T-helper 22 cell (primary cell): ENCODE measurements at places on chromosomes 13 and 19.

GRCh38 chr19:34459614-34460013, 21.9 kb upstream of the WTIP start:
- no peak for DNase-seq

DNA sequence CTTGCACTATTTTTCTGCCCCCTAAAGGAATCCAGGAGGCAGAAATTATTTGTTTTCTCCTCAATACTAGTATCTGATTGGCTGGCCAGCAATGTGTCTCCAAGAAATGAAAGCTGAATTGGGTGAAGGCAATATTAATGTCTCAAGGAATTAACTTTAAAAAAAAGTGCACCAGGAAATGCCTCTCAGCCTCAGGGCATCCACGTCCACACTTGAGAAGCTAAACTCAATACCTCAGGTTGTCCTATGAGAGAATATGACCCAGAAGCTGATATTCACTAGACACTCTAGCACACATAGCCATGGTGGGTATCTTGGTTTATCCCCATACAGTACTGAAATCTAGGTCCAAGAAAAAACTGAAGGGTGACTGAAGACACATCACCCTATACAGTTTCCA, 2.1 kb downstream of the ZNF91 start:
- DNase-seq = no peak

- DNase-seq = no peak
Measured at GRCh38 chr13:103078158-103078557, 11.9 kb upstream of the SLC10A2 start.

DNA sequence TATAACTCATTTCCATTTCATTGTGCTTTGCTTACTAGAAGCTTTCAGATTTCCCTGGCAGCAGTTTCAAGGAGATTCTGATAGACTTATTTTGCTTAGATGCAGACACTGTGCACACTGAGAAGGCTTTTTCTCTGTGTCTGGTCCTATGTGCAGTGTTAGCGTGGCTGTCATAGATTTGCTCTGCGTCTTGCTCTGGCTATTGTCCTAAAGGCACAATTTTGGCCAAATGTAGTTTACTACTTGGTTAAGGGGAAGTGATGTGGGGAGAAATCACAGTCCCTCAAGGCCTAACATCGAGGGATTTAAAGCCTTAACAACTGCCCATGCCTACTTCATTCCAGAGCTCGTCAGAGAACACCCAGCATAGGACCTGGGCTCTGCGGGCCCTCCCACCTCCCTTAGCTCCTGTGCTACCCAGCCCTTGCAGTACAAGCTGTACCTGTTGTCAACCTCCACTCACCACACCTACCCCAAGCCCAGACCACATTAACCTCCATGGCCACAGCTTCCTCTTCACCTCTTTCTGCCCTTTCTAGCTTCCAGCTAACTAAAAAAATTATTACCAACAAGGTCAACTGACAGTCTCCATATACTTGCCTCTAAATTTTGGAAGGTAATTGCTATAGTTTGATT, 38.9 kb upstream of the KATNAL1 start:
- peak; percentile 16 for DNase-seq

- DNase-seq = no peak
Measured at GRCh38 chr13:20960663-20961309, 58.2 kb upstream of the XPO4 start.

DNA sequence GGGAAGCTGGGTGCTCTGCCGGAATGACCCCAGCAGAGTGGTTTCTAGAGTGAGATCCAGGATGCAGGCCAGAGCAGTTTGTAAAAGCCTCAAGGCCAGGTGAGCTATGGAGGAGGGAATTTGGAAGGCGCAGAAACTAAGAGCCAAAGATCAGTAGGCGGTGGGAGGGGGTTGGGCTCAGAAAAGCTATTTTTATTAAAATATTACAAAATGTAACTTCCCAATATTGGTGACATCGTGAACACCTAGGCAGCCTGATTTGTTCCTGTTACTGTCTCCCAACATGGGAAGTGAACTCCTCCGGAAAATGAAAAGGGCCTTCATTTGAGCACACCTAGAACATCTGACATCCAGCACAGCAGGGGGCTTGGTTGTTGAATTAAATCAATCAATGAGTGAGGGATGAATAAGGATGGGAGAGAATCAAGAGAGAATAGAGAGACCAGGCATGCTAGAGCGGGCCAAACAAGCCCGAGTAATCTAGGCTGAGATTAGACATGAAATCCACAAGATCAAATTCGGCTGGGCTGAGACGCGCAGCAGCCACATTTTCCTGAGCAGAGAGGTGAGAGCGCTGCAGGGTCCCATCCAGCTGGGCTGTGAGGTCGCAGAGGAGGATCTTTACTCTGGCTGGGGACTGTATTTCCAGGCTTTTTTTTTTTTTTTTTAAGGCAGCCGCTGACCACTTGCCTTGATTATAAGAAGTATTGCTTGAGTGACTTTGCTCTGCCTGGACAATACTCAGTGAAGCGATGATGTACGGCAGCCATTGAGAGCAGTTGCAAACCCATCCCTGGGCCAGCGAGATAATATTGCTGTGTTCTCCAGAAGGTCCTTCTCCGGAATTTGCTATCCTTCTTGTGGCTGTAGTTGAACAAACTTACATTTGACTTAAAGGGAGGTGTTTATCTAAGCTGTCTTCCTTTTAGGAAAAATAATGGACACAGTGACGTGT, 178.0 kb upstream of the KL start:
- DNase-seq = no peak

DNA sequence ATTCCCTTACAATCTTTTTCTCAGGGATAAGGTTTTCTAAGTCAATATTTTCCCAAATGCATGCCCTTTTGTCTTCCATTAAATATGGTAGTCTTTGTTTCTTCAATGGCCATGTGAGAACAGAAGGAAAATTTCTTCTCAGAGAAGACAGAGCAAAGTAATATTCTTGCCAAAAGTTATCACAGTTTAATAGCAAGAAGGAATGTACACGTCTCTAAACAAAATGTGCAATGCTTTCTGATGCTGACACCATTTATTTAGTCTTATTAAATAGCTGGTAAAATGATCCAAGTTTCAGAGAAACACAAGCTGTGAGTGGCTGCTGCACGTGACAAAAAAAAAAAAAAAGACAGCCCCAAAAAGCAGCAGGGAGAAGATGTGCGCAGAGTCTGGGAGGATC, 542.5 kb downstream of the GPC6 start:
- no peak for DNase-seq

GRCh38 chr13:75963302-75963701, 327.2 kb downstream of the LMO7 start:
- DNase-seq = no peak
